CD4-positive, alpha-beta memory T cell (primary cell): ENCODE measurements at places on chromosomes 3 and 15.

DNA sequence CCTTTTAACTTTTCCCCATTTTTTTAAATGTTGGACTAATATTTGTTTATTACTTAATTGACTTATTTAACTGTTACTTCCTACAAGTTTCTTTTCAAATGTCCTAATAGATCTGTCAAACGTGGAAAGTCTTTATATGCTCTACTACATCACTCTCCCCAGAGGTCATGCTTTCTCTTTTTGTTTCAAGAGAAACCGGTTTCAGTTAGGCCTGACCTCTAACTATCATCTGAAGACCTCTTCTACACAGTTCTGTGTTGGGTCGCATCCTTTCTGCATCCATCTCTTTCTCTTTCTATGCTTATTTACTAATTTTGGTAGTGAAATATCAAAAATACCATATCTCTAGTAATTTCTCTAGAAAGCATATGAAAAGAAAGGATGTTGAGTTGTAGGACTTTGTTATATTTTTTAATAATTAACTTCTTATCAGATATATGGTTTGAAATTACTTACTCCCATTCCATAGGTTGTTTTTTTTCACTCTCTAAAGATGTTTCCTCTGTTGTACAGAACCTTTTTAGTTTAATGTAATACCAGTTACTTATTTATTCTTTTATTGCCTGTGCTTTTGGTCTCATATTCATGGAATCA lies 781.2 kb upstream of the ARPP21 start:
- no peak for DNase-seq

DNA sequence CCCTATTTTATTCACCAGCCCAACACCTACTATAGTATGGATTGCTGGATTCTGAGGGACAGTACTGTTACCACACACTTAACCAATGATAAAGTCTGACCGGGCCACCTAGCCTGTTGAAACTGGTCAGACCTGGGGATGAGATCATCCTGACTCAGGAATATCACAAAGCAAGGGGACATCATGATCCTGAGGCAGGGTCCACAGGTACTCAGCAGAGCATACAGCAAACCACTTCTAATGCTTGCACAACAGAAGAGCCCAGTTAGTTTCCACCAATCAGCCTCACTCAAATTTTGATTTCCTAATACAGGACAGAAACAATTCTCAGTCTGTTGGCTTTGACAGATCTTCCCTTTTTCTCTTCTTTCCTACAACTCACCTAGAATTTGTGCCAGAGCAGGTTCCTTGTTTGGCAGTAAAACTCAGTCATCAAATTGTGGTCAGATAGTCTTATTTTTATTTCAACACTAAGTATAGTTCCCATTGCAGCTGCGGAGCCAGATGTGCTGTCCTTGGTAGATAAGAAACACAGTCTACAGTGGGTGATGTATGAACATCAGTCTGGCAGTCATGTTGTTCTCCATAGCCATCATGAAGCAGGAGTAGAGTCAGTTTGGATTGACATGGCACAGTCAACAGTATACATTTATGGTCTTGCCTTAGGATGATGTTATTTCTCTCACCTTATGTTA lies 90.1 kb upstream of the PRR23C start:
- DNase-seq = no peak

DNA sequence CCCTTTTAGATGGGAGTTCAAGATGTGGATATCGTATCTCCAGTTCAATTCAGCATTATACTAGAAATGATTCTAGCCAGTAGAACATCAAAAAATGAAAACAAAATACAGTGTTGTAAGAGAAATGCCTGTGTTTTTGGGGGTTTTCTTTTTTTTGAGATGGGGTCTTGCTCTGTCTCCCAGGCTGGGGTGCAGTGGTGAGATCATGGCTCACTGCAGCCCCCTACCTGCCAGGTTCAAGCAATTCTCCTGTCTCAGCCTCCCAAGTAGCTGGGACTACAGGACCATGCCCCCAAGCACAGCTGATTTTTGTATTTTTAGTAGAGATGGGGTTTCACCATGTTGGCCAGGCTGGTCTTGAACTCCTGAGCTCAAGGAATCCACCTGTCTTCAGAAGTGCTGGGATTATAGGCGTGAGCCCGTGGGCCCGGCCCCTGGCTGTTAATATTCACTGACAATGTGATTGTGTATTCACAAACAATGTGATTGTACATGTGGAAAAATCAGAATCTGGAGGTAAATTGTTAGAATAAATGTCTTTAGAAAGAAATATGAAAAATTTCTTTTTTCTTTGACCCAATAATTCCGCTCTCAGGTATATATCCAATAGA lies 59.0 kb downstream of the ARIH1 start:
- peak; percentile 22 for DNase-seq

GRCh38 chr3:61247191-61247590 lies 4.1 kb downstream of the FHIT start:
- DNase-seq = no peak

GRCh38 chr3:1902416-1902815 lies 196.2 kb upstream of the CNTN4 start:
- no peak for DNase-seq

GRCh38 chr15:72217216-72217615 lies 13.8 kb downstream of the PKM start:
- DNase-seq = no peak

GRCh38 chr3:129615751-129616281 lies 9.3 kb upstream of the PLXND1 start:
- no peak for DNase-seq

- DNase-seq = no peak
These were observed 31.5 kb downstream of the MGLL start for GRCh38 chr3:127790882-127791183.

DNA sequence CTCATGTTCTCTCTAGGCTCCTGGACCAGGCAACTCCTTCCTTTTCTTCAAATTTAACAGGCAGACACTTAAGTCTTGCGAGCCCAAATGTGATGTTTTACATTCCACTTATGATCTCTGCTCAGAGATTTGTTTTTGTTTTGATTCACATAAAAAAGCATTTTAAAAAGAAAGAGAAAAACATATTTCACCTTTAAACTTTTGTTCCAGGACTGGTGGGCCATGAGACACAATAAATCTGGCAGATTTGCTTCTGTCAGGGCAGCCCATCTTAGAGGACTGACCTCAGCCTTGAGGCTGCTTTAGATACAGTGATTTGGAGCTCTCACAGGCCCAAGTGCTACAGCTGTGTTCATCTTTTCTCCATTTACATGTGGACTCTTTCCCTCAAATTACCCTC lies 52.0 kb downstream of the CMSS1 start:
- no peak for DNase-seq

DNA sequence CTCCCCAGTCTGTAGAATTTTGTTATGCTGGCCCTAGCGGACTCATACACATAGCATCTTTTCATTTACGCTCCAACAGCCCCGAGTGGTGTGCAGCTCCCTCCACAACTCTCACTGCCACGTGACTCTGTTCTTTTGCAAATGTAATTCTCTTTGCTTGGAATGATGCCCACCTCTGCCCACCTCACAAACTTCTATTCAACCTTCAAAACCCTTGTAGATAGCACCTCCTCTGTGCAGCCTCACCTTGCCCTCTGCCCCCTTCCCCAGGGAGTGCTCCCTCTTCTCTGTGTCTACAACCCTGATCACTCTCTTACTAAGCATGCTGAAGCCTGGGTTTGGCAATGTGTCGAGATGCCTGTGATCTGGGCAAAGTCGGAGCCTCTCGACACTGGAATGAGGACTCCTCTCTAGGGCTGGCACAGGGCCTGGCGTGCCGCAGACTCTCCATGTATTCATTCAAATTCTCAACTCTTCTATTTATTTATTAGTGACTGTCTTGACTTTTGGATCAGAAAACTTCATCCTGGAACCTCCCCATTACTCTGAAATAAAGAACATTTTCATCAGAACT lies 73.5 kb downstream of the MGLL start:
- no peak for DNase-seq

DNA sequence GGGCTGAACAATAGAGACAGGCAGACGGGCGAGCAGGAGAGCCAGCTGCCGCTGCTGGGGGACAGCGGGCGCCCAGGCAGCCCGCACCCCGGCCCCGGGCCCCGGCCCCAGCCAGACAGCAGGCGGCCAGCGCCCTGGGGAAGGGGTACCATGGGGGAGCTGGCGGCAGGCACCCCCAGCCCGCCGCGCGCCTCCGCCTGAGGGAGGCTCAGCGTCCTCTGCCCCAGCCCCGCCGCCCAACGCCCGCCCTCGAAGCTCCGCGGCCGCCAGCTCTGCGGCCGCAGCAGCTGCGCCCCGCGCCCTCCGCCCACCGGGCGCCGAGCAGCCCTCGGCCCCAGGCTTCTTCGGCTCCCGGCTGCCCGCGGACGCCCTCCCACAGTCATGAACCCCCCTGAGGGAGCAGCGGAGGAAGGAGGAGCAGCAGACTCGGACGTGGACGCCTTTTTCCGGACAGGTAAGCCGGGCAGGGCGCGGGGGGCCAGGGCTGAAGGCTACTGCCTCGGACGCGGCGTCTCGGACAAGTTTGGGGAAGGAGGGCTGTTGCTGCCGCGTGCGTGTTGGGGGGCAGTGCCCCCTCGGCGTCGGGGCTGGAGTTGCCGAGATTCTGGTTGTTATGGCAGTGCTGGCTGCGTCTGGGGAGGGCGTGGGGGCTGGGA lies 41.6 kb upstream of the ROPN1 start:
- no peak for DNase-seq

DNA sequence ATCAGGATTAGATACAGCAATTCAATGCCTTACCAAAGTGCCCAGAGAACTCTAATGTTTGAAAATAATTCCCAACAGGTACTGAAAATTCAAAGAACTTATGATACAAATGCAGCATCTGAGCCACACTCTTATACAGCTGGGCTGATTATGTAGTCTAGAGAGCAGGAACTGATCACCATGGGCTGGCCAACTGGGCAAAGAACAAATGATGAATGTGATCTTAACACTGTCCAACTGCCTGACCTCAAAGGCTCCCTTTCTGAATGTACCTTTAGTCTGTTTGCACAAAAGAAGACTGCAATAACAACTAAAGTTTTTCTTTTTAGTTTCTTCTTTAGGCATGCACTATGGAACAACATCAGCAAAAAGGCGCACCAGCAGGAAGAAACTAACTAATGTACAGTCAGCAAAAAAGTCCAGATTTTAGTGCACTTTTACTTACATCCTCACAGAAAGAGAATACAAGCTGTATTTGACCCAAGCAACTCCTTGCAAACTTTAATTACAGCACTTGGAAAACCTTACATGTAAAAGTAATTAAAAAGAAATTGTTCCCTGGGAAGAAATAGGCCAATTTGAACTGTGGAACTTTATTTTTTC lies 1095.1 kb downstream of the IGSF11 start:
- no peak for DNase-seq

DNA sequence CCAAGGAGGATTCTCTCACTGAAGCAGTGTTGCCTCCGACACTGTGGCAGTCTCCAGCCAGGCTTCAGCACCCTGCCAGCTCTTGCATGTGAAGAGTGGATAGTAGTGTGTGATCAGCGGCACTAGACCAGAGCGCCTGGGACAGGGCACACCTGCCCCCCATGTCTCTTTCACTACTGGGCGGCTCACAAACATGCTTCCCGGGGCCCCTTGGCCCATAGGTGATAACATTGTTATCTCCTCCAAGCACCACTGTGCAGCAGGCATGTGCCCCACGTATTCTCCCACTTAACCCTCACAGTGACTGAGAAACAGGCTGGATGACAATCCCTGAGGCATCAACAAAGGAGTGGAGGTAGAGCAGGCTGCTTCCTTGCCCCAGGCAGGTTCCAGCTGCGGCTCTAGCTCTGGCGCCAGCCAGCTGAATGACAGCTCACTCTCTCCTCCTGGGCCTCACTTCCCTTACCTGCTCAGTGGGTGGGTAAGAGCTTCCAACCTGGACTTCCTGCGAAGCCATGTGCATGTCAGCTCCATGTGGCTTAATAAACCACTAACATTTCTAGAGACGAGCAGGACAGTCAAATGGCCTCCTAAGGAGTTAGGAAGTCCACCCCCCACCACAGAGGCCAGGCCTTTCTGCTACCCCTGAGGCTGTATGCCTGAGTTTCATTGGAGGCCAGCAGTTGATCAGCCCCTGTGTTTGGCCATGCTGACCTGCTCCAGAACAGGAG lies 37.8 kb downstream of the KLF13 start:
- DNase-seq = no peak

DNA sequence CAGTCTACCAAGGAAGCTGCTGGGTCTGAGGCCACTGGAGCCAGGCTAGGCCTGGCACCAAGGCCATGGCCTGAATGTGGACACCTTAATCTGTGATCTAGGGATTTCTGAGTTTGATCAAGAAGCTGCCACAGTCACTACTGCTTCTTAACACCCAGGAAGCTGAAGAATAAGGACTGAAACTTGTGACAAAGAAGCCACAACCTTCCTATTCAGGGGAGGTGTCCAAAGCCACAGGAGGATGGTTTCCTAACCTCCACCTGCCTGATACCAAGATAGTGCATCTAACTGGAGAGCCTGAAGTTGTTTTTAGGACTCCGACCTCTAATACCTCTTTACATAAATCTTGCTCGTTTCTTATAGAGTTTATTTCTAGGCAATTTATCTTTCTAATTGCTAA lies 5.5 kb upstream of the ANO10 start:
- DNase-seq = peak; percentile 9

DNA sequence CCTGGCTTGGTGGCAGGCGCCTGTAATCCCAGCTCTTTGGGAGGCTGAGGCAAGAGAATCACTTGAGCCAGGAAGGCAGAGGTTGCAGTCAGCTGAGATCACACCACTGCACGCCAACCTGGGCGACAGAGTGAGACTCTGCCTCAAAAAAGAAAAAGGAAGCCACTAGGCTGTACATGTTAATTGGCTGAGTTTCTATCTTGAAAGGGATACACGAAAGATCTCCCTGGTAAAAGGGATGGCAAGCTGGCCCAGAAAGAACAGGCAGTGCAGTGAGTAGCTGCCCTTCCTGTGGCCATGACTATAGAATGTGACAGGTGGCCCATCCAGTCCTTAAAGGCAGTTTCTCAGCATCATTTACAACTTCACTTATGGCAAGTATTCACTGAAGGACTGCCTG lies 12.3 kb downstream of the LRIG1 start:
- no peak for DNase-seq

GRCh38 chr15:53251523-53251922 lies 461.4 kb upstream of the ONECUT1 start:
- DNase-seq = no peak

DNA sequence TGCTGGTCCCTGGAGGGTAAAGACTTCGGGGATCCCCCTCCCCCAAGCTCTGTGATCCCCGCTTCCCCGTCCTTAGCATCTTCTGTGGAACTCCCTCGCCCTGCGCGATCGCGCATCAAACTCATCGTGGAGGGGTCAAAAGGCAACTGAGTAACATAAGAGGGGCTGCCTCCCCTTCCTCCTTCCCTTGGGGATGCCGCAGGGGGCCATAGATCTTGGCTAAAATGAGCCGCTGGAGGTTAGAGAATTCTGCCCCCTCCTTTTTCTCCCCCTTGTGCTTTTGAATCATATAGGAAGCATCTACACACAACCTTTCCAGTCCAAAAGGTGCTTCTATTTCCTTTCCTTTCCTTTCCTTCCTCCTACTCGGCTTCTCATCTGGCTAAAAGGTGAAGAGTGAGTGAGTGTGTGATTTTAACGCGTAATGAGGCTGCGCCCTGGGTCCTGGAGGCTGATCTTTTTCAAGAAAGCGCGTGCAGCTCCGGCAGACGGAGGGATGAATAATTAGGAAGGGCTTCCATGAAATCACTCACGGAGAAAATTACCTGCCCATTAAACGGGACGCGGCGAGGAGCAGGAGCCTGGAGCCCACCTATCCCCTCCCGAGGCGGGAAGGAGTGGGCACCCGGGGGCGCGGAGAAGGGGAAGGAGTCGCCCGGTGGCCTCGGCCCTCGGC lies 831 bp upstream of the ROBO2 start:
- DNase-seq = peak; percentile 25

- DNase-seq = no peak
These were observed 43.2 kb upstream of the ACKR4 start for GRCh38 chr3:132553826-132554225.

GRCh38 chr3:188283347-188283746 lies 129.4 kb downstream of the LPP start:
- no peak for DNase-seq

GRCh38 chr3:186261638-186262037 lies 100.4 kb downstream of the DGKG start:
- DNase-seq = no peak
